Activated naive CD8-positive, alpha-beta T cell treated with anti-CD3 and anti-CD28 coated beads for 36 hours (primary cell): ENCODE measurements at places on chromosomes 1 and 21.

DNA sequence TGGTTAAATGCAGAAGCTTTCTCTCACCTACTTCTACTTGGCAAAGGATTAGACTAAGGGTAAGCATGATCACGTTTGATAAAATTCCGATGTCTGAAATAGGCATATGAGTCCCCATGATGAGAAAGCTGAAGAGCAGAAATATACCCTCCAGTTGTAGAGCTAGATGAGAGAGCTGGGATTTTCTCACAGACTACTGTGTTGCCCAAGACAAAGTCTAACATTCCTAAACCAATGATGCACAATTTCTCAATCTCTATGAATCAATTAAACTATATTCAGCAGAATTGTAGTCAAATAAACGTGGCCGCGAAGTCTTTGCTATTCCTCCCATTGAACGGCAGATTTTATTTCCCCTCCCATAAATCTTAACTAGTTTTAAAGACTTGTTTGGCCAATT is 699.2 kb downstream of the KCNT2 start:
- DNase-seq: no peak

DNA sequence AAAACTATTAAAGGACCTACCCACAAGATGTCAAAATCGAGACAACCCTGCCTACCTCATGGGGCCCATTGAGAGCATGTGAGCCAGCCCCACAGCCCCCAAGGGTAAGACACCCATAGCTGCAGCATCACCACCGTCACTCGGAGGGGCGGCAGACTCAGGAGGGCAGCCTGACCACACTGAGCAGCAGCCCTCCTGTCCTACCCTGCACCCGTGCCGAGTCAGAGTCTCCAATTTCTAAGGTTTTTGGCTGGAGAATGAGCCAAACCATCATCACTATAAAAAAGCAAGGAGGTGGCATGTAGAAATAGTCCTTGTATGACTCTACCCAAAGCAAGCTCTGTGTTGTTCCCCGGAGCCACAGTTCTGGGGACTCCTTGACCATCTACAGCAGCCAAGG is 94.7 kb downstream of the SSBP3 start:
- DNase-seq: no peak

DNA sequence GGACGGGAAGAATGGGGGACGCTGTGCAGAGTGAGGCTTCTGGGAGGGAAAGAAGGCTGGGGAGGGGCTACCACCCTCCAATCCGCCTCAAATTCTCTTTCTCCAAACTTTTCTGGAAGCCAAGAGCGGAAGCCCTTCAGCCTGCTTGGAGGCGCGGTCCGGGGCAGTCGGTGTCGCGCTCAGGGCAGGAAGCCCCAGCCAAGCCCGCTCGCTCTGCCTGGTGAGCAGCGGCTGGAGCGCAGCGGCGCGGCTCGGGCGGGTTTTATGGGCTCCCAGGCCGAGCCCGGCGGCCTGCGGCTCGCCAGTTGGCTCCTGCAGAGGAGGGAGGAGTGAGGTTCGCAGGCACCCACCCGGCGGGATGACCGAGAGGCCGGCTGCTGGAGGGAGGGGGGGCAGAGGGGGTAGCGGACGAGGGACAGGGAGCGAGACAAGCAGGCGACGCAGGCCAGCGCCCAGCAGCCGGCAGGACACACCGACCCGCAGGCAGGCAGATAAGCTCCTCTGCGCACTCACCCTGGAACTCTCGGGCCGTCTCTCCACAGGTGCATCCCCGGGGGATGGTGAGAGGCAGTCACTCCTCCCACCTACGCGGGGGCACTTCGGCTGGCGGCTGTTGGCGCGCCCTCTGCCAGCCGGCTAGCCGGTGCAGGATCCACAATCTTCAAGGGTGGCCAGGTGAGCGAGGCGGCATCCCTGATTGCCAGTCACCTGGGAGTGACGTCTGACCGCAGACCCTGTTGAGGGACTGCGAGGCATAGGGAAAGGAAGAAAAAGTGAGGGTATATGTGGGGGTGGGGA is at the start of gene AVPR1B:
AVPR1B (minus strand) TSS at position 238 of the 798 bp plus-strand sequence. CDS start 498 bp downstream, outside the sequence.
- DNase-seq: peak; percentile 38

- no peak for DNase-seq
Measured at GRCh38 chr1:84573481-84573966, 716 bp downstream of the CTBS start.

- DNase-seq: no peak
Measured at GRCh38 chr1:11780380-11781147, 18.6 kb downstream of the C1orf167 start.
